Diencephalon (tissue), 1 donor: ENCODE measurements at places on chromosomes 3 and 15. TPM values are rescaled to one million over a fixed set of nuclear protein-coding genes. Genes with fewer than 3 reads are reported as not detected.

Gene ATXN7
- 12.2 TPM for total RNA-seq

Gene FES
- total RNA-seq: 6.0 TPM

Gene CTXND1
- 4.2 TPM for total RNA-seq

Gene PLCH1
- total RNA-seq: 30.9 TPM

Gene FGF12
- 118 TPM for total RNA-seq

Gene TMEM207
- not detected for total RNA-seq

Gene PLSCR2
- total RNA-seq: not detected

Gene ACY1
- 4.2 TPM for total RNA-seq

Gene NR2F2
- 28.1 TPM for total RNA-seq

Gene NMNAT3
- total RNA-seq: 6.9 TPM

Gene CCDC39
- 3.9 TPM for total RNA-seq

Gene GATM
- total RNA-seq: 146 TPM

Gene DNAH12
- total RNA-seq: 3.5 TPM

Gene PPP1R14D
- total RNA-seq: not detected

Gene PLOD2
- 45.0 TPM for total RNA-seq

Gene GP5
- total RNA-seq: under 0.01 TPM

Gene LTF
- total RNA-seq: 0.92 TPM

Gene LEKR1
- total RNA-seq: 1.6 TPM

Gene CTXN2
- 1.6 TPM for total RNA-seq

Gene COL6A6
- total RNA-seq: 1.2 TPM

Gene CDHR4
- 0.23 TPM for total RNA-seq

Gene STAC
- 13.8 TPM for total RNA-seq

Gene XPC
- total RNA-seq: 18.9 TPM

Gene ZNF502
- 13.8 TPM for total RNA-seq

Gene SLC6A20
- 5.1 TPM for total RNA-seq

Gene TIMP4
- total RNA-seq: 11.1 TPM

Gene CCR9
- total RNA-seq: not detected

Gene ZBTB47
- 29.3 TPM for total RNA-seq

Gene ISG20
- total RNA-seq: under 0.01 TPM

Gene GOLGA6L4
- total RNA-seq: 2.1 TPM

Gene NANOGP8
- total RNA-seq: 0.69 TPM

Gene SLC2A2
- not detected for total RNA-seq

Gene IMP3
- total RNA-seq: 30.4 TPM

Gene WNT7A
- 12.9 TPM for total RNA-seq

Gene SHISA5
- 56.1 TPM for total RNA-seq

Gene RFX7
- total RNA-seq: 27.0 TPM

Gene ACTRT3
- 9.2 TPM for total RNA-seq

Gene MYL3
- 1.2 TPM for total RNA-seq

Gene NR1I2
- total RNA-seq: 0.23 TPM

Gene SUSD5
- 7.4 TPM for total RNA-seq

Gene NPAP1
- 0.69 TPM for total RNA-seq

Gene NXPE3
- total RNA-seq: 24.0 TPM

Gene ROPN1
- total RNA-seq: not detected

Gene CFAP100
- 6.5 TPM for total RNA-seq

Gene GP9
- total RNA-seq: not detected

Gene ZNF80
- total RNA-seq: 0.23 TPM

Gene CD200R1
- total RNA-seq: 0.69 TPM

Gene TEX9
- total RNA-seq: 61.6 TPM

Gene BTD
- 19.6 TPM for total RNA-seq

Gene CHRM5
- 10.6 TPM for total RNA-seq

Gene SIDT1
- 19.6 TPM for total RNA-seq

Gene FEZF2
- 1.6 TPM for total RNA-seq

Gene MASP1
- 24.2 TPM for total RNA-seq

Gene RGMA
- 38.8 TPM for total RNA-seq

Gene ALG1L2
- not detected for total RNA-seq

Gene TNIK
- total RNA-seq: 88.3 TPM
